ENCODE measurements at places on chromosomes 12 and 14.

- DNase-seq = no peak
Measured at GRCh38 chr12:104960464-104960863, 2.4 kb upstream of the SLC41A2 start.

DNA sequence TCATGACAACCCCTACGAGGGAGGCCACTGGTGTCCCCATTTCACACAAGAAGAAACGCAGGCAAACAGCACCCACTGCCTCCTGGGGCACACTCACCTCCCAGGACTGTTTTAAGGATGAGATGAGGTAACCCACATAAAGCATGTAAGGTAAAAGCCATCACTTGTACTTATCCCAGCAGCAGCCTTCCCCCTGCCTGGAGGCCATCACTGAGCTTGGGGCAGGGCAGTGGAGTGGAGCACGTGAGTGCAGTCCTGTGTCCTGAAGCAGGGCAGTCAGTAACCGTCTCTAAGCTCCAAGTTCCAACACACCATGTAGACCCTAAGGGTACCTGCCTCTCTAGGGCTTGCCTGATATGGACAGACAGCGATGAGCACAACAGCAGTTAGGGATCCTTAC, 1.7 kb downstream of the POLE start:
- no peak for DNase-seq

DNA sequence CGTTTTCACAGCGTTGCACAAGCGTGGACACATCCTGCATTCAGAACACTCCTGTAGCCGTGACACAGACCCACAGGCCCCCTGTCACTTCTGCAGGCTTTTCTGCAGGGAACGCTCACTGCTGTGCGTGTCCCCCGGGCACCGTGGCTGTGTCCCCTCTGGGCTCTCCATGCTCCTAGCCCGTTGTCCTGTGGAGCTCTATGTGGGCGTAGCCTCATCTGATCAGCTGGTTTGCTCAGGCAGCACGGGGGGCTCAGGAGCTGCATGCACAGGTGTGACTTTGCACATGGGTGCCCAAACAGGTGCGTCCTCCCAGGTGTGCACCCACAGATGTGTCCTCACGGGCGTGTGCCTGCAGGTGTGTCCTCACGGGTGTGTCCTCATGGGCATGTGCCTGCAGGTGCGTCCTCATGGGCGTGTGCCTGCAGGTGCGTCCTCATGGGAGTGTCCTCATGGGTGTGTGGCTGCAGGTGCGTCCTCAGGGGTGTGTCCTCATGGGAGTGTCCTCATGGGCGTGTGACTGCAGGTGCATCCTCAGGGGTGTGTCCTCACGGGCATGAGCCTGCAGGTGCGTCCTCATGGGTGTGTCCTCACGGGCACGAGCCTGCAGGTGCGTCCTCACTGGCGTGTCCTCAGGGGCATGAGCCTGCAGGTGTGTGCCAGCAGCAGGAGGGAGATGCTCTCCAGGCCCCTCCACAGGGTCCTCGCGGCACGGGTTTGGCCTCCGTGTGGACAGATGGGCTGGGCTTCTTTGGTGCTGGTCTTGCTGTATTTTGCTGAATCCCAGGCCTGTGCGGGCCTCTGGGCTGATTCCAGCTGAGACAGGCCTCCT, 17.5 kb downstream of the MTA1 start:
- DNase-seq = no peak

GRCh38 chr12:79566452-79567174, 124.2 kb downstream of the PAWR start:
- no peak for DNase-seq

GRCh38 chr12:29589286-29589820, 91.9 kb upstream of the OVCH1 start:
- DNase-seq = no peak

- no peak for DNase-seq
Measured at GRCh38 chr12:23221066-23221465, 596.1 kb downstream of the ETNK1 start.
